ENCODE measurements at places on chromosomes 7 and 10.
A peak's percentile ranks its signal among the peaks of the same experiment; 100 is the strongest.

- no peak for DNase-seq
Measured at GRCh38 chr7:26198781-26199169, 1.8 kb downstream of the HNRNPA2B1 start.

- DNase-seq = peak; percentile 75
Measured at GRCh38 chr7:152760854-152761748, 1.5 kb downstream of the ACTR3B start.

DNA sequence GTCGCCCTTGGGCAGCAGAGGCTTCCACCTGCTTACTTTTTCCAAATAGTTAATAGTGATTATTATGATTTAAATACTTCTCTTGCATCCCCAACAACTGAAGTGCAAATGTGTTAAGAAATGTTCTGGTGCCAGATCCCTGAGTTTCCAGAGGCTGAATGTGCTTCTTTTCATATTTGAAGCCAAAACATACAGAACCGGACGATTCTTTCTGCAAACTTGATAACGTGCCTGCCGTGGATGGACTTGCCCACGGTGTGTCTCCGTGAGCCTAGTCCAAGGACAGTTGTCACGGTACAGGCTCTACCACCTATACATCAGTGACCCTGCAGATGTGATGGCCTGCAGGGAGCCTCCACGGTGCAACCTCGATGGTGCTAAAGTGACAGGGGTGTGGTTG, 198.6 kb upstream of the LYZL2 start:
- no peak for DNase-seq

- DNase-seq = no peak
Measured at GRCh38 chr10:129470103-129470851, 3.2 kb downstream of the MGMT start.

DNA sequence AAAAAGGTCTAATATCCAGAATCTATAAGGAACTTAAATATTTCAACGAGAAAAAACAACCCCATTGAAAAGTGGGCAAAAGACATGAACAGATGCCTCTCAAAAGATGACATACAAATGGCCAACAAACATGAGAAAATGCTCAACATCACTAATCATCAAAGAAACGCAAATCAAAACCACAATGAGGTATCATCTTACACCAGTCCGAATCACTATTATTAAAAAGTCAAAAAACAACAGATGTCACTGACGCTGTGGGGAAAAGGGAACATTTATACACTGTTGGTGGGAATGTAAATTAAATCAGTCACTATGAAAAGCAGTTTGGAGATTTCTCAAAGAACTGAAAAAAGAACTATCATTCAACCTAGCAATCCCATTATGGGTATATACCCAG, 6.0 kb downstream of the VWDE start:
- DNase-seq = no peak

- DNase-seq = no peak
Measured at GRCh38 chr10:120459185-120459584, 2.2 kb downstream of the PLPP4 start.

DNA sequence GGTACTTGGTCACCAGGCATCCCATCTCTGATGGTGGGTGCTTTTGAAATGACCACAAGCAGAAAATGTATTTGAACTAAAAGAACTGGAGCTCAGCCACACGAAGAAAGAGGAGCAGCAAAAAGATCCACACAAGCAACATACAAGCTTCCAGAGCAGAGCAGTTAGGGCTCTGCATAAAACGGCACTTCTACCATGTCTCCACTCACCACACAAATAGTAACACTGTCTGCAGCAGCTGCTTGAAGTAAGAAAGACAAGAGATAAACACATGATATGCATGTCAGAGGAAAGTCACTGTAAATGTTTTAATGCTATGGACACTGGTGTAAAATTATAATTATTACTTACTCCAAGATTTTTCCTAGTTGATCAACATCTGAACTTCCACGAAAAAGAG, 32.5 kb upstream of the FAM133B start:
- DNase-seq = no peak

DNA sequence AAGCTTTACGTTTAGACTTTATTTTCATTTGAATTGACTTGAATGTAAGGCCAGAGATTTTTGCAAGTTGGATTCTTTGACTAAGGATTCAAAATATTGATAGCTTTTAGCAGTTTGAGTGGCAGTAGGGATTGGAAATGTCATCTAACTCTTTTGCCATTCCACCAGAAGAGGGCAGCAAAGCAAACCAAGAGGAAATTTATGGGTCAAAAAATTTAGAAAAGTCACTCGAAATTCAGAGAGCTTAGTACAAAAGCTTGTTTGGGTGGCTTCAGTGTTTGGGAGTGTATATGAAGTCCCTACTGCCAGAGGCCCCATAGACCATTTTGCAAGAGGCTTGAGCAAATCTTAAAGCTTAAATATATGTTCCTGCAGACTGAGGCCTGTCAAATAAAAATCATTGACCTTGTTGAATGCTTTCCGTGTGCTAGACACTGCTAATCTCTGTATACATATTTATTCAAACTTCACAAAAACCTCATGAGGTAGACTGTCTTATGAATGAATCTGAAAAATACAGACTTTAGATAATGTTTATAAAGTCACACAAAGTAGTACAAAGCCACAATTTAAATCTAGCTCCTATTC, 44.6 kb upstream of the RSBN1L start:
- peak; percentile 60 for DNase-seq

DNA sequence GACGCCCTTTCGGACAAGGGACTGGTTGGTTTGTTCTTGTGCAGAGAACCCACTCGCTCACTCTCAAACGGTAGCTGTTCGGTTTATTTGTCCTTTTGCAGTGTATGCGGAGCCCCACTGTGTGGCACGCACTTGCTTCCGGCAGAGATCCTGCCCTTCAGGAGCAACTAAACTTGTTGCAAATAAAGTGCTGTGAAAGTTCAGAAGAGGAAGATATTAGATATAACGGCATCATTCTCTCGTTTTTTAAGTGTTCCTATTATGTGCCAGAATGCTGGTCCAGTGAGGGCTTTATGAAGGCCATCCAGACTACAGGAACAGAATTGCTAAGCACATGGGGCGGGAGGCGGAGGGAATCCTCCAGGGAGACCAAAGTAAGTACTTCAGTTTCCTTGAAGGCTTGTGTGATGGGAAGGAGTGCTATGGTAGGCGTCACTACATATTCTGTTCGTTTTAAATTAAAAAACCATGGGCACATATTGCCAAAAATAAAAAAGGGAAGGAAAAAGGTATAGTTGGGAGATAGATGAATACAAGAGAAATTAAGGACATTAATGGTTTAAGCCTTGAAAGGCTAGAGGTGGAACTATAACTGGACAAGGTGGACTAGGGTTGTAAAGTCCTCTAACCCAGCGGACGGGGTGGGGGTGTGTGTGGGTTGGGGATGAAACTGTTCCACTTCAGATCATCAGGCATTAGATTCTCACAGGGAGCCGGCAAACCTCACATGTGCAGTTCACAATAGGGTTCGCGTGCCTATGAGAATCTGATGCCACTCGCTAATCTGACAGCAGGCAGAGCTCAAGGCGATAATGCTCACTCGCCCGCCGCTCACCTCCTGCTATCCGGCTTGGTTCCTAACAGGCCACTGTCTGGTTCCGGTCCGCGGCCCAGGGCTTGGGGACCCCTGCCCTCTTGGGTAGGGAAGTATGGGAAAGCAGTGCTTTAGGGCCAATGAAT, 704 bp upstream of the ERLIN1 start:
- DNase-seq = peak; percentile 70

DNA sequence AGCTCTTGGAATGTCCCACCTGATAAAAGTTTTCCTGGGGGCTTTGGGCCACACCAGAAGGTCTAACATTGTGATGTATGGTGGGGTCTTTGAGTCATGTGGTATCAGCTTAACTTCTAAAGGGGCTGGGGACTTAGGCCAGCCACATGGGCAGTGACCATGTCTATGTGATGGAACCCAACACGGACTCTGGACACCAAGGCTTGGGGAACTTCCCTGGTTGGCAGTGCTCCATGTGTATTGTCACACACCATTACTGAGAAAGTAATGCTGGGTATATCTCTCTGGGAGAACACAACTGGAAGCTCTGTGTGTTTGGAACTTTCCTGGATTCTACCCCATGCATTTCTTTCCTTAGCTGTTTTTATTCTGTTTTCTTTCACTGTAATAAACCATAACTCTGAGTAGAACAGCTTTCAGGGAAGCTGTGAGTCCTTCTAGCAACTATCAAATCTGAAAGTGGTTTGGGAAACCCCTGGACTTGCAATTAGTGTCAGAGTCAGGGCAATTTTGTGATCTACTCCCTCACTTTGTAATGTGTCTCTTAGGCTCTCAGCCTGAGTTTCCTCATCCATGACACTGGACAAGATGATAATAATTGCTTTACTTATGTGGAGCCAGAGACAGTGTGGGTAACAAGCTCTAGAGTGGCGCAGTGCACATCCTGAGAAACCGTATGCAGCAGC, 28.4 kb upstream of the AGK start:
- DNase-seq = no peak
